ENCODE measurements at places on chromosomes 3 and 15.

DNA sequence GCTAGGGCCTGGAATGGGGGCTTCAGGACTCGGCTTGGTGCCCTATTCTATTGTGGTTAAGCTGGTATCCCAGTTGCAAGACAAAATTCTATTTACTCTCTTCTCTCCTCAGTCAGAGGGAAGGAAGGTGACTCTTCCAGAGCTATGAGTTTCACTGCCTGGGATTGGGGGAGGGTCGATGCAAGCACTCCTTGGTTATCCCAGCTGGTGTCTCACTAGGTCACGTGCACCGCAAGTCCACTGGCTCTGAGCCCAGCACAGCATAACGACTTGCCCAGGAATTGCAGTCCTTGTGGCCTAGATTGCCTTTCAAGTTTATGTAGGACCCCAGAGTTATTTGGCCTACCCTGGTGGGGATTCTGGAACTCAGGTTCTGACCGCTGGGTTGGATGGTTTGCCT lies 958.8 kb downstream of the IGSF11 start:
- no peak for DNase-seq

DNA sequence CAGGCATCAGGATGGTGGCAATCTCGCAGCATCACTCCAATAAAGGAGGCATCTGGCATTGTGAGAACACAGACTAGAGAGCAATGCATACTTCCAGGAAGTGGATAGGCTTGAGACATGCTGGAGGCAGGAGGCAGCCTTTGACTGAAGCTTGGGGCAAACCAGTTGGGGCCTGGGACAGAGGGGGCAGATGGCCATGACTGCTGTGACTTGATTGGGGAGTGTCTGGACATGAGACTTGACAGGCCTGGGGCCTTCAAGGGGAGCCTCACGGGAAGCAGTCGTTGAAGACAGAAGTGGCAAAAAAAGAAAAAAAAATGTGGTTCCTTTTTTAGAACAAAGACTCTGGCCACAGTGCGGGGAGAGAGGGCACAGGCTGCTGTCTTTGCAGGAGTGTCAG lies 44.7 kb upstream of the CHRNA7 start:
- no peak for DNase-seq

DNA sequence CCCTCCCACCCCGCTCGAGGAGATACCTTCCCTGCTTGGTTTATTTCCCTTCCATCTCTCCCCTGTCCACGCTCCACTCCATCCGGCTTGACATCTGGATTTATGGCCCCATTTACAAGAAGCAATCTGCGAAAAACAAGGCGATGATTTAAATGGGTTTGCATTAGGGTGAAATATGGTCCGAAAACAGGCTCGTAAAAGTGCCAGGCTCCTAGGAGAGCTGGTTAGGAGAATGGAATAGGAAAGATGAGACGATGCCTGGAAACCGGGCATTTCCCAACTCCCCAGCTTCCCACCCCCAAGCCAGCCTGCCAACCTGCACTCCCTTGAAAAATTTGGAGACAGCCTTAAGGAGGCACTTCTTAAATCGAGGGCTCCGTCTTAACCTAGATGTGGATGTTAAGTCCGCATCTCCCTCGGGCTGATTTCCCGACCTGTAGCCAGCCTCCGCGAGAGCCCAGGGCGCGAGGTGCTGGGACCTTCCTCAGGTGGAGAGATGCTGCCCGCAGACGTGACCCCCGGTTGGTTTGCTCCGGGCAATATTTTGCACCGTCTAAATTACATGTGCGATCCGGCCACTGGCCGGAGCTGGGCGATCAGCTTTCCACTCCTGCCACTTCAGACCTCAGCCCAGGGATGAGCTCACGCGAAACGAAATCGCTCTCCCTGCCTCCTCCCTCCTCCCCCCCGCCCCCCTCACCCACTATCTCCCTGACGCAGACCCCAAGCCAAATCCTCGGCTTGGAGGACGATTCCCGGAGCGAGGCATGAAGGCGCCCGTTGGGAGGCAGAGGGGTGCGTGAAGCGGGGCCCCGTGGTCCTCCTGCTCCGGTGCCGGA lies 1.3 kb downstream of the GRM7 start:
- no peak for DNase-seq

- DNase-seq = no peak
Measured at GRCh38 chr3:159620873-159621272, 367.8 kb upstream of the IL12A start.

DNA sequence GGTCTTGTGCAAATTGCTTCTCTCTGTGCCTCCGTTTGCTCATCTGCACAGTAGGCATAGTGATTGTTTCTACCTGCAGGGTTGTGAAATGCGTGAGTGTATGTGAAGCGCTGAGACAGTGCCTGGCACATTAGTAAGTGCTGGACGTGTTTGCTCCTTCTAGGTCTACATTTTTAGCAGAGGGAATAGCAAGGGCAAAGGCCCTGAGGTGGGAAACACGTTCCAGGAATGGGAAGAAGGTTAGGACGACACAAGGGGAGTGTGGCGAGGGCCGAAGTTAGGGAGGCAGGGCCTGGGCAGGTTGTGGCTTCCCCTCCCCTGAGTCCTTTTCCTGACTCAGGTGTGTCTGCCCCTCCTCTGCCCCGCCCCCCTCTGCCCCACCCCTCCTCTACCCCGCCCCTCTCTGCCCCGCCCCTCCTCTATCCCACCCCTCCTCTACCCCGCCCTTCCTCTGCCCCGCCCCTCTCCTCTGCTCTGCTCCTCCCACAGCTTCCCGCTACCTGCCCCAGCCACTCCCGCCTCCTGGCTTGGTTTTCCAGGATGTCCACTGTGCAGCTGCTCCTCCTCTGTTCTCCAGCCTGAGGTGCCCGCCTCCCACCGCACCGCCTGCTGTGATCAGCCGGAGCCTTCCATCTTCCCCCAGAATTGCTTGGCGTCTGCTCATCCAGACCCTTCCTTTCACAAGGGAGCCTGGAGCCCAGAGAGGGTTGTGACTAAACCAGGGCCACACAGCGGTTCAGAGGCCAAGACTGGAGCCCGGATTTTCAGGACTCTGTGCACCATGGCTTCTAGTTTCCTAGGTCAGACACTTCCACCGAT lies 31.1 kb upstream of the SMAD6 start:
- no peak for DNase-seq

DNA sequence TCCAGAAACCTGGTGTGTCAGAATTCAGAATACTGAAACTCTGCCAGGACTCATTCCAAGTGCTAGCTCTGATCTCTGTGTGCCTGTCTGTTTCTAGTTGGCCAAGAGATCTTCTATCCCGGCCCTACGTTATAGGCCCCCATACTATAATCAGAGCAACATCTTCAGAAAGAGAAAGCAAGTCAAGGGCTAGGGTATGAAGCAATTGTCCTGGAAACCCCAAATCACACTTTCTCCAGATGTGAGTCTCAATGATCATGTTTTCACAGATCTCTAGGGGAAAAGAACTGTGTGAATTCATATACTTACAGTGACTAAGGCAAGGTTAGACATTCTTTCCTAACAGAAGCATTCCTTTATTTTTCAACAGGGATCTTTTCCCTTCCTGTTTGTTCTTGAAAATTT lies 309.7 kb downstream of the SLC9A9 start:
- no peak for DNase-seq

GRCh38 chr3:171871392-171872274 lies 28.5 kb downstream of the TMEM212 start:
- no peak for DNase-seq

GRCh38 chr3:8560366-8561007 lies 58.9 kb downstream of the LMCD1 start:
- no peak for DNase-seq

- no peak for DNase-seq
Measured at GRCh38 chr15:59879506-59880265, 124.4 kb upstream of the FOXB1 start.

GRCh38 chr3:78993375-78993774 lies 774.4 kb downstream of the ROBO1 start:
- no peak for DNase-seq

DNA sequence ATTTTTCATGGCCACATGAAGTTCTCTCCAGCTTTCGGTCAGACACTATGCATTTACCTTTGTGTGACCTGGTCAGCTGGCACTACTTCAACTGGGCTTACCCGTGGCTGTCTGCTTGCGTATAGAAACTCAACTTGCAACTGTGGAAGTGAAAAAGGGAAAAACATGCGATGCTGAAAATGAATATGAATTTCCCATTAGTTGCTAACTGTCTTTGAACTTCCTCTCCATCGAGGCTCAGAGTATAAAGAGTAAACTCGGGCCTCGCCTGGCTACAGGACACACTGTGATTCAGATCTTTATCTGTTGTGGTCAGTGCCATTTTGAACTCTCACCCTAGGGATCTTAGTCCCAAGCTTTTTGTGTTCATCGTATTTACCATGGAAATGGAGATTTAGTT lies 26.8 kb downstream of the NFKBIZ start:
- DNase-seq = no peak

- DNase-seq = no peak
Measured at GRCh38 chr3:61612211-61613194, 51.1 kb downstream of the PTPRG start.

DNA sequence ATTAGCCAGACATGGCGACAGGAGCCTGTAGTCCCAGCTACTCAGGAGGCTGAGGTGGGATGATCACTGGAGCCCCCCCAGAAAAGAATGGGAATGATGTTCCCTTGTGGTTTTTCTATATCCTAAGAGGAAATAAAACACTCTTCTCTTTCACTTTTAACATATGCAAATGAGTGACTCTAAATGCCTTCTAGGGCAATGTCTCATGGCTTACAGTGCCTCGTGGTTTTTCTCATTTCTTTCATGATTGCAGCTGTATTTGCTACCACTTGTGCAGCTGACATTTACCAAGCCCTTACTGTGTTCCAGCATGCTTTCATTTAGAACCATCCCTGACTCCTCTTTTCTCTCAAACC lies 26.4 kb downstream of the STOML1 start:
- no peak for DNase-seq

GRCh38 chr3:113018536-113019181 lies 27.9 kb downstream of the GTPBP8 start:
- no peak for DNase-seq

DNA sequence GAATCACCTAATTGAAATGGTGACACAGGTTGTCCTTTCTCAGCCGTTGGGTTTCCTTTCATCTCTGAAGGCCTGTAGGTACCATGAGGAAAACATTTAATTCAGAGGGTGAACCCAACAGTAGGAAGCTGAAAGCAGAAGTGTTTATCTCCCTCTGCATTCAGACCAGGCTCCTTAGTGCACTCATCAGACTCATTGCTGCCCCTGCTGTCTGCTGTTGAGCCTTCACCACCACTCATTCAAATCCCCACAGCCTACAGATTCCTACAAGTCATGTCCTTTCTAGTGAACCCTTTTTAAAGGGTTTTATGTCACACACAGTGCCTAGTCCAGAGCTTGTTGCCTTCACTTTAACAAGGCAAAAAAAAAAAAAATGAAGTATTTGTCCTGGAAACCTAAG lies 13.4 kb downstream of the WDR48 start:
- no peak for DNase-seq

DNA sequence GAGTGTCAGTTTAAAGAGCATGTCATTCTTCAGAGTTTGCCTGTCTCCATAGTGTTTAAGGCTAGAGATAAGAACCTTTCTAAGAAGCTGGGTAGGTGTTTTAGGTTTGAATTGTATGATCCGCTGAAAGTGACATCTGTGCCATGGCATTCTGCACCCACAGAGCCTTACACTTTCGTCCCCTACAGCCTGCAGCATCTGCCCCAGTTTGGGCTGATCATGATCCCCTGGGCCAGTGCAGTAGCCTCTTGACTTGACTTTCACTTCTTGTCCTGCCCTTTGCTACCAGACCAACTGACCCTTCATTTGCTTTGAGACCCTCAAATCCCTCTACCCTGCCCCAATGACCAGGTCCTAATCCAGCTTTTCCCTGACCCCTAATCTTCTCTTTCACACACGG lies 81.6 kb downstream of the SOX14 start:
- no peak for DNase-seq

- DNase-seq = no peak
Measured at GRCh38 chr3:32432045-32432710, 40.5 kb downstream of the CMTM7 start.

All from stimulated activated CD8-positive, alpha-beta memory T cell treated with anti-CD3 and anti-CD28 coated beads, Interleukin-12 subunit alpha, Interleukin-12 subunit beta, amount 100 ng/mL, for 1 hour (primary cell).